ENCODE measurements at places on chromosomes 4 and X.

DNA sequence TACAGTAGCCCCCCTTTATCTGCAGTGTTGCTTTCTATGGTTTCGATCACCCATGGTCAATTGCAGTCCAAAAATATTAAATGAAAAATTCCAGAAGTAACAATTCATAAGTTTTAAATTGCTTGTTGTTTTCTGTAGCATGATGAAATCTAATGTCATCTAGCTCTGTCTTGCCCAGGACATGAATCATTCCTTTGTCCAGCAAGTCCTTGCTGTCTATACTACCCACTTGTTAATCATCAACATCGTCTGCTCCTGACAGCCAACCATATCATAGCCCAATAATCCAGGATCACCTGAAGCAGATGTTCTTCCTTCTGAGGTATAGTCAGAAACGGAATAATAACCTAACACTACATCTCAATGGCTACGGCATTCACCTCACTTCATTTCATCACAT lies 79.8 kb downstream of the ADAMTS3 start:
- no peaks in the 10 kb centered on the region for H3K4me1 ChIP-seq
- no peaks in the 10 kb centered on the region for H3K27me3 ChIP-seq
- H3K27ac ChIP-seq: no peak overlapping the region
- H3K4me3 ChIP-seq: no peak overlapping the region

GRCh38 chr4:181971411-181971810 lies 271.8 kb upstream of the TENM3 start:
- no peaks in the 10 kb centered on the region for H3K4me1 ChIP-seq
- H3K27me3 ChIP-seq: no peaks in the 10 kb centered on the region
- H3K27ac ChIP-seq: no peak overlapping the region
- no peak for DNase-seq

DNA sequence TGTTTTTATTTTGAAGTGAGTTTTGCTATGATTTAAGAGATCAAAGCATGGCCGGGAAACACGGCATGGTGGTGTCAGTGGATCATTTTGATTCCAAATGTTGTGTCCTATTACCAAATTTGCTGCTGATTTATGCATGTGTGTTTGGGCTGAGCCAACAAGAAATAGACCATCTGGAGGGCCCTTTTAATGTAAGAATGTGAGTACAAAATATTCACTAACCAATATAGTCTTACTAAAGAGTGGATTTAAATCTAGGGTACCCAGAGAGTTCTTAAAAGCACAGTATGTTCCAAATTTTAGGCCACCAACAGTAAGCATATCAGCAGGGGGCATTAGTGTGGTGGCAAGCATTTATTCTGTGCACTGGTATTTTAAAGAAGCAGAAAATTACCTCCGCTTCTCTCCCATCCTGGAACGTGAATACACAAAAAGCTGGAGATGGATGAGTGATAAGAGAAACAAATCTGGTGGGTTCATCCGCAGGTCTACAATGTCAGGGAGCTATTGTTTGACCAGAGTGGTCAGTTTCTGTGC lies 444.4 kb upstream of the IGFBP7 start:
- H3K36me3 ChIP-seq: no peaks in the 10 kb centered on the region
- H3K4me1 ChIP-seq: no peaks in the 10 kb centered on the region
- DNase-seq: no peak
- H3K27ac ChIP-seq: no peak overlapping the region

- peaks cover 47% of the 10 kb centered on the region for H3K4me1 ChIP-seq
- DNase-seq: no peak
- H3K27me3 ChIP-seq: no peaks in the 10 kb centered on the region
- H3K27ac ChIP-seq: peak overlapping the region; percentile 87
Observed at GRCh38 chrX:19758539-19758938, 128.9 kb downstream of the SH3KBP1 start.

- no peaks in the 10 kb centered on the region for H3K36me3 ChIP-seq
- H3K4me1 ChIP-seq: no peaks in the 10 kb centered on the region
- no peak for DNase-seq
- no peak overlapping the region for H3K4me3 ChIP-seq
- H3K27ac ChIP-seq: no peak overlapping the region
Observed at GRCh38 chrX:3541336-3541735, 172.1 kb downstream of the PRKX start.

DNA sequence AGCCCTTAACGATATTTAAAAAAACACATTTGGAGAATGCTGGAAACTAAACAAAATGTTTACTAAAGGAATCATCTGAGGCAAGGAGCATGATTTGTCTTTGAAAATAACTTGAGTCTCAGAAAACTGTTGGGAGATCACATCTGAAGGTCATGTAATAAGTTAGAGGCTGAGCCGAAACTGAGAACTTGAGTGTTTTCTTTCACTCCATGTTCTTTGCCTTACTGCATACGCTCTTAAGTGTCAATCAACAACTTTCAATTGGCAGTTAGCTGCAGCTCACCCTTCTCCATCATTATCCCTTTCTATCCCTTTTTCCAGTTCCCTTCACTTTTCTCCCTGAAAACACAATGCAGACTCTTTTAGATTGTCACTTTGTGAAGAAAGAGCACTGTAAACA lies 216.2 kb downstream of the ADGRA3 start:
- DNase-seq: no peak
- H3K4me1 ChIP-seq: no peaks in the 10 kb centered on the region
- no peaks in the 10 kb centered on the region for H3K36me3 ChIP-seq
- H3K27me3 ChIP-seq: no peaks in the 10 kb centered on the region

DNA sequence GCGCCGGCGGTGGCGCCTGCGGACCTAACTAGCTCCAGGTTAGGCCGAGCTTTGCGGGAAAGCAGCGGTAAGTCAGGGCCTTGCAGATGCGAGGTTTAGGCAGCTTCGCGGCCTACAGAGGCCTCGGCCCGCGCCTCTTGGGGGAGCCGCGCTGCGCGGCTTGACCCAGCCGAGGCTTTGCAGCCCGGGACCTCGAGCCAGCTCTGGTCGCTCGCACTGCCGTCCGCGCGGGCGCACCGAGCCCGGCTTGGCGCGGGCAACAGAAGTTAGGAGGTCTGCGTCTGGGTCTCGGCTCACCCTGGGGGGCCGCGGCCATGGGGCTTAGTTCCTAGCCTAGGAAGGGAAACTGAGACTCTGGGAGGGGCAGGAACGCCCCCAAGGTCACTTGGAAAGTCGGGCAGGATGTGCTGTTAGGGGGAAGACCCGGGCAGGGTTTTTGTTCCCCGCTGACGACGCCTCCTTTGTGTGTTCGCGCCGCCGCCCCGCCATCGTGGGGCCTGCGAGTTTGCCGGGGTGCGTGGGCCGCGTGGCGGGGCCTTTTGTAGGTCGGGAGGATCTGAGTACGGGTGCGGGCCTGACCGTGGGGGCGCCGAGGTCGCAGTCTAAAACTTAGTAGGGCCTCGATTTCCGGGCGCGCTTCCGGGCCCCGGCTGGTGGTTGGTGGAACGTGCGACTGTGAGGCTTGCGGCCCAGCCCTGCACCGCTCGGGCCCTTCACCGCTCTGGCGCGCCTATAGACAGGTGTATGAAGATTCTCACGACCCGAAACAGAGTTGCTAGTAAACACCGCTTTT lies 482 bp downstream of the RNF4 start:
- peak; percentile 65 for DNase-seq
- peaks cover 31% of the 10 kb centered on the region for H3K4me1 ChIP-seq
- peak overlapping the region; percentile 97 for H3K27ac ChIP-seq
- no peaks in the 10 kb centered on the region for H3K27me3 ChIP-seq
- peak overlapping the region; percentile 96 for H3K4me3 ChIP-seq

- no peaks in the 10 kb centered on the region for H3K4me1 ChIP-seq
- no peaks in the 10 kb centered on the region for H3K27me3 ChIP-seq
- no peak overlapping the region for H3K27ac ChIP-seq
- DNase-seq: no peak
- no peak overlapping the region for H3K4me3 ChIP-seq
- H3K36me3 ChIP-seq: no peaks in the 10 kb centered on the region
Observed at GRCh38 chr4:41725254-41725653, 23.3 kb downstream of the PHOX2B start.

DNA sequence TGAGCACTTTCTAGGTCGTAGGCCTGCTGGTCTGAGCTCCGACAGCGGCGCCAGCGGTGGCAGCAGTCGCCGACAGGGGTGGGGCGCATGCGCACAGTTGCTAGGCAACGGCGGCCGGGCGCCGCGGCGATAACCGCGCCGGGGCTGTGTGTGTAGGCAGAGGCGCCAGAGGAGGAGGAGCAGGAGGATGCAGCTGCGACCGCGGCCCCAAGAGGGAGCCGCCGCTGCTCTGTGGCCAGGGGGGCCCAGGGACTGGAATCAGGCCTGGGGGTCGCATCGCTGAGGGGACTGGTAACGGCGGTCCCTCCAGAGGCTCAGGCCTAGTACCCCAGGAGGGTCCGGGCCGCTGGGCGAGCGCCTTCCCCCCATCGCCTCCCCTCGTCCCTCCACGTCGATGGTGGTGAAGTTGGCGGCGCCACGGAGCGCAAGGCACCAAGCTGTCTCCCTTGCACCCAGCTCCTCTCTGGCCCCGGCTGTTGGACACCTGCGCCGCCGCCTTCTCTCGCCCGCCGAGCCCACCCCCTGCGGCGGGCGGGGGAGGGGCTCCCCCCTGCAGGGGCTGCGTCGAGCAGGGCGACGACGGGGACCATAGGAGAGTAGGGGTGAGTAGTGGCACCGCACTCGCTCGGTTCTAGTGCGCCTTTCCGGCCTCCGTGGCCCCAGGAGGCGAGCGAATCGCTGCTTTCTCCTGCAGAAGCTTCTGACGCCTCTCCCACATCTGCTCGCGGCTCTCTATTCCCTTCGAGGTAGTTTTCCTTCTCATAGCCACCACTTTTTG lies 58.6 kb upstream of the ZC4H2 start:
- H3K27me3 ChIP-seq: no peaks in the 10 kb centered on the region
- H3K27ac ChIP-seq: peak within 1 kb of the TSS; percentile 95
- peaks cover 9% of the 10 kb centered on the region for H3K4me1 ChIP-seq
- peak; percentile 69 for DNase-seq

- no peak for DNase-seq
- H3K27ac ChIP-seq: no peak overlapping the region
- H3K27me3 ChIP-seq: no peaks in the 10 kb centered on the region
- H3K4me1 ChIP-seq: peaks cover 6% of the 10 kb centered on the region
Observed at GRCh38 chr4:138256608-138257007, 14.5 kb upstream of the SLC7A11 start.

DNA sequence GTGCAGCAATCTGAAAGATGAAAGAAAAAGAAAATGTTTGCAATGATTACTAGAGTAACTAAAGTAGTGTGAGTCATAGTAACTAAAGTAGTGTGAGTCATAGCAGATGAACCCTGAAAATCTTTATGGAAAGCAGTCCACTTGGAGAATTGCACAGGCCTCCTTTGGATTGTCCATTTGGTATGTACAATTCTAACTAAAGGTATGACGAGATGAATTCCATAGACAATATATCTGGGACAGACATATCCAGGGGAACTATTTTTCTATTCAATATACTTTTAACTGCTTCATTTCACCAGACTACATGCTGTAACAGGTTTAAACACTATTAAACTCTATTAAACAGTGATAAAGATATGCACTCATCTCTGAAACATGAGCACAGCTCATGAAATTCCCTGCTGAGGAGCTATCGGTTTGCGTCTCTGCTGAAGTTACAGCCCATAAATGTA lies 798.7 kb downstream of the PCDH7 start:
- no peaks in the 10 kb centered on the region for H3K4me1 ChIP-seq
- no peak for DNase-seq

DNA sequence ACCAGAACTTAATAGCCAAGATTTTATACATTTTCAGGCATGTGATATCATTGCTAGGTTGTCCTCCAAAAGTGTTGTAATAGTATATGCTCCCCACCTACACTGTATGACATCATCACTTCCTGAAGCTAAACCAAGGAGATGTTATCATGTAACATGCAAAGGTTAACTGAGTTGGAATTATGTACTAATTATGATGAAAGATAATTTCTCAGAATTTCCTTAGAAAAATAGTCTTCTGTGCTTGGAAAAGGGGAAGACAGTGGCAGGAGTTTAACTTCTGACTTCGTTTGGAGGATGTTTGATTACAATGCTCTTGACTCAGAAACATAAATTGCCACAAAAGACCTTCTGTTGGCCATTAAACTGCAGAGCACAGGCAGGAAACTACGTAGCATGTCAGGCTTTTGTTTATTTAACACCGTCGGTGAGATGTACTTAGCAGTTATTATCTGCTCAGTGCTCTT lies 83.6 kb upstream of the GUCY1A1 start:
- H3K4me1 ChIP-seq: no peaks in the 10 kb centered on the region
- DNase-seq: no peak
- no peaks in the 10 kb centered on the region for H3K27me3 ChIP-seq
- no peaks in the 10 kb centered on the region for H3K36me3 ChIP-seq

- peaks cover 7% of the 10 kb centered on the region for H3K27me3 ChIP-seq
- DNase-seq: no peak
- no peak overlapping the region for H3K4me3 ChIP-seq
- H3K27ac ChIP-seq: no peak overlapping the region
Observed at GRCh38 chr4:114282937-114283336, 303.5 kb upstream of the ARSJ start.

DNA sequence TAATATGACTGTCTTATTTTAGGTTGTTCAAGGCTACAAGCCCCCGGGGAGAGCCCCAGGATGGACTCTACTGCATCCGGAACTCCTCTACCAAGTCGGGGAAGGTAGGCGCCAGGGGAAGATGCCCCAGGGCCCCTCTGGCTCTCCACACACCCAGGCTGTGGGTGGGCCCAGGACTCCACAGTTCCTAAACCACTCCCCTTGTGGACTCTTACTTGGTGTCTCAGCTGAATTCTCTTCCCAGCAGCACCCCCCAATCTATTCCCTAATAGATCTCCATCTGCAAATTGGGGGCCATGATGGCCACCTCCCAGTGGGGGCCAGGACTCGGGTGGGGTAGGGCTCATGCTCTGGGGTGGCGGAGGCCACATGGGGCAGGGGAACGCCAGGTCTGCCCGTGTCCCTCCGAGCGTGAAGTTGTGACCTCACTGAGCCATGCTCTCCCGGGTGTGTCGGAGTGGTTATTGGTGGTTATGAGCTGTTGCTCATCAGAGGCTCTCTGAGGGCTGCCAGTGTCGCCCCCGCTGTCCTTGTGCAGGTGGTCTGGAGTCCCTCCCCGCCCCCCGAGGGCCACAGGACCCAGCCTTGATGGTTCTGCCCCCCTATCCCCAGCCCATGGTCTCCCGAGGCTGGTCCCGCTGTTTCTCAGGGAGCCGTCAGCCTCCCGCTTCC lies 11.2 kb upstream of the ADD1 start:
- peaks cover 2% of the 10 kb centered on the region for H3K36me3 ChIP-seq
- H3K27ac ChIP-seq: peak overlapping the region; percentile 49
- no peak for DNase-seq
- H3K4me3 ChIP-seq: no peak overlapping the region
- no peaks in the 10 kb centered on the region for H3K27me3 ChIP-seq
- H3K4me1 ChIP-seq: peaks cover 30% of the 10 kb centered on the region

- H3K4me1 ChIP-seq: no peaks in the 10 kb centered on the region
- H3K4me3 ChIP-seq: no peak overlapping the region
- H3K27ac ChIP-seq: no peak overlapping the region
- H3K36me3 ChIP-seq: no peaks in the 10 kb centered on the region
Observed at GRCh38 chr4:90715242-90715641, 588.0 kb downstream of the CCSER1 start.

- H3K27ac ChIP-seq: no peak overlapping the region
- H3K4me3 ChIP-seq: no peak overlapping the region
- H3K27me3 ChIP-seq: no peaks in the 10 kb centered on the region
- peaks cover 2% of the 10 kb centered on the region for H3K36me3 ChIP-seq
- peaks cover 9% of the 10 kb centered on the region for H3K4me1 ChIP-seq
Observed at GRCh38 chr4:1998296-1998695, 10.5 kb downstream of the NELFA start.

- DNase-seq: no peak
- peaks cover 2% of the 10 kb centered on the region for H3K36me3 ChIP-seq
- no peak overlapping the region for H3K4me3 ChIP-seq
- peaks cover 45% of the 10 kb centered on the region for H3K4me1 ChIP-seq
Observed at GRCh38 chr4:152460488-152460887, 75.4 kb downstream of the FBXW7 start.

All from T-helper 17 cell (primary cell).